ENCODE measurements at places on chromosomes 4 and X.

- no peak for ATAC-seq
Observed at GRCh38 chr4:173009129-173009823, 159.3 kb upstream of the GALNT7 start.

- ATAC-seq, result peak; percentile 16
Observed at GRCh38 chrX:107766470-107767150, 9.0 kb downstream of the TSC22D3 start.

- no peak for ATAC-seq
Observed at GRCh38 chr4:26937139-26937538, 76.5 kb downstream of the STIM2 start.

GRCh38 chr4:108813261-108813660 is 50.4 kb upstream of the ETNPPL start:
- no peak for ATAC-seq

DNA sequence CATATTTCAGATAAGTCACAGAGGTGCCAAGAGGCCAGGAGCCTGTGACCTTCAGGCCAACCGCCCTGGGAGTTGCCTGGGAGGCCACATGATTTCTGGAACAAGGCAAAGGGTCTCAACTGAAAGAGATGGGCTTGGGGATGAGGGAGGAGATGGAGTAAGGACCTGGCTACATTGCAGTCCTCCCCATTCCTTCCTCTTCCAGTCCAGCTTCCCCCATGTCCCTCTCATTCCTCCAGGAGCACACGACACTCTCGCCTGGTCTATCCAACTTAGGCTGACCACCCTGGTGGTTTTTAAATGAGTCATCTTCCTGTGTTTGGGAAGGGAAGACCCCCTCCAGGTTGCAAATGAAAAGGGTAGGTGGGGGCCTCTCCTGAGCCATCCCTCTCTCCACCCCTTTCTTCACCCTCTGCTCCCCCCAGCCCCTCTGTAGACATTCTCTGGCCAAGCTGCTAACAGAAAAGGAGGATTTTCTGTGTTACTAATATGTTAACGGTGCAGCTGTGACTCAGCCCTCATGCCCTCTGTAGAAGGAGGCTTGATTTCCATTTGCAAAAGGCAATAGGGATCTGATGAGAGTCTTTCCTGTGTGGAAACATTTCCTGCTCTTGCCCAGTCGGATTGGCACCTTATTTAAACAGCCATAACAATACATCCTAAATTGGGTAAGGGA is 79.2 kb downstream of the RTL5 start:
- no peak for ATAC-seq

- ATAC-seq, result no peak
Observed at GRCh38 chrX:36583674-36584073, 424.5 kb upstream of the FAM47C start.

DNA sequence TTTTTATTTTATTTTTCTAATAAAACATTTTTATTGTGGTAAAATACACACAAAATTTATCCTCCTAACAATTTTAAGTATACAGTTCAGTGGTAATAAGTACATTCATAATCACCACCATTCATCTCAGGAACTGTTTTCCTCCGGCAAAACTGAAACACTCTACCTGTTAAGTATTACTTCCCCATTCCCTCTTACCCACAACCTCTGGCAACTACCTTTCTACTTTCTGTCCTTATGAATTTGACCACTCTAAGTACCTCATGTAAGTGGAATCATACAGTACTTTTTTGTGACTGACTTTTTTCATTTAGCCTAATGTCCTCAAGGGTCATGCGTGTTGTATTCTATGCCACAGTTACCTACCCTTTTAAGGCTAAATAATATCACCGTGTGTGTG is 21.1 kb upstream of the HSFX4 start:
- ATAC-seq, result no peak

- ATAC-seq, result no peak
Observed at GRCh38 chr4:157885811-157886210, 287.0 kb downstream of the GASK1B start.

- ATAC-seq, result 0 out of 3 replicates have a peak, but pooled peaks have one; percentile 34
Observed at GRCh38 chr4:187380181-187380581, 615.4 kb upstream of the ZFP42 start.

DNA sequence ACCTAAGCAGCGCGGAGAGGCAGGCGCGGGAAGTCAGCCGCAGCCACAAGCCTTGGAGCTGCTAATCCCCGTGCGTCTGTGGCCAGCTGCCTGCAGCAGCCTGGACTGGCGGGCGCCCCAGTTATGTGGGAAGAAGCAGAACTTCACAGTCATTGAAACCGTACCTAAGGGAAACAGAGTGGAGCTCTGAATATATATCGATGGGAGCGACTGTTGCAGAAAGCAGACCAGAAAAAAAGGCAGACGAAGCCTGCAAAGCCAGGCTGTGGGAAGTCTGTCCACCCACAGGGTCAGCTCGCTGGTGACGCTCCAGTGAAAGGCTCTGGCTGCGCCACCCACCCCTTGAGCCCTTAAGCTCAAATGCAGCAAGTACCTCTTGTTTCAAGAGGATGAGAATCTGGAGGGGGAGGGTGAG is 24.7 kb downstream of the KCNE5 start:
- peak; percentile 48 for ATAC-seq

GRCh38 chr4:25103418-25103817 is 56.8 kb downstream of the SEPSECS start:
- ATAC-seq, result no peak

DNA sequence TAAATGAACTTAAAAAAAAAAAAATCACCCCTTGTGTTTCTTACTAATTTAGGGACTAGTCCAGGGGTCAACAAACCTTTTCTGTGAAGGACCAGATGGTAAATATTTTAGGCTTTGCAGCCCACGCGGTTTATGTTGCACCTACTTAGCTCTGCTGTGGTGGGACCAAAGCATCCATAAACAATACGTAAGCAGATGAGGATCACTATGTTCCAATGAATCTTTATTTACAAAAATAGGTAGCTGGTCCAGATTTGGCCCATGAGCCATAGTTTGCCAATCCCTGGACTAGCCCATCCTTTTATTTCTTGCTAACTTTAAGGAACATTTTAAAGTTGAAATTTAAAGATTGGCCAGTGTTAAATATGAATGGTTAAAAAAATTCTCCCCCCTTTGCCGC is 95.3 kb downstream of the AFF1 start:
- no peak for ATAC-seq

GRCh38 chrX:37926700-37927099 is 79.3 kb upstream of the DYNLT3 start:
- peak; percentile 89 for ATAC-seq

Measured in SK-N-SH treated with all-trans-retinoic acid at 6 μM for 48 hours (cell line).